Activated CD4-positive, alpha-beta T cell treated with anti-CD3 and anti-CD28 coated beads for 24 hours (primary cell): ENCODE measurements at places on chromosomes 2 and 18.

DNA sequence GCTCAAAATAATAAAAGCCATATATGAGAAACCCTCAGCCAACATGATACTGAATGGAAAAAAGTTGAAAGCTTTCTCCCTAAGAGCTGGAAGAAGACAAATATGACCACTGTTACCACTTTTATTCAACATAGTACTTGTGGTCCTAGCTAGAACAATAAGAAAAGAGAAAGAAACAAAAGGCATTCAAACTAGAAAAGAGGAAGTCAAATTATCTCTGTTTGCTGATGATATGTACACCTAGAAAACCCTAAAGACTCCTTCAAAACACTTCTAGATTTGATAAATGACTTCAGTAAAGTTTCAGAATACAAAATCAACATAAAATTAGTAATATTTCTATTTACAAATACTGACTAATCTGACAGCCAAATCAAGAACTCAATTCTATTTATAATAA lies 328.8 kb upstream of the GCFC2 start:
- no peak for DNase-seq

GRCh38 chr2:235506291-235506996 lies 12.6 kb downstream of the AGAP1 start:
- DNase-seq: no peak

- no peak for DNase-seq
Observed at GRCh38 chr18:73901566-73901965, 246.1 kb downstream of the FBXO15 start.

DNA sequence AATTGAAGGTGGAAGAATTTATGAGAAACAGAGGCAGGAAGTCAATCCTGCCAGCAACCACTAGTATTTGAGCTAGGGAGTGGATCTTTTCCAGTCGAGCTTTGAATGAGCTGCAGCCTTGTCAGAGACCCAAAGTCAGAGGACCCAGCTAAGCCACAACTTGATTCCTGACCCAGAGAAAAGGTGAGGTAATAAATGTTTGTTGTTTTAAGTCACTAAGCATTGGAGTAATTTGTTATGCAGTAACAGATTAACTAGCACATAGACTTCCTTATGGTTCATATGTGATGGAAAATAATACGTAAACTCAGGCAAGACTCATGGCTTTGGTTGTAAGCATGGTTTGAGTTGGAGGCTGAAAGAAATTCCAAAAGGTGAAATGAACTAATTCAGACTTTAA lies 21.6 kb downstream of the EFEMP1 start:
- no peak for DNase-seq

- DNase-seq: peak; percentile 55
Observed at GRCh38 chr18:76405681-76406356, 89.2 kb downstream of the ZNF516 start.

DNA sequence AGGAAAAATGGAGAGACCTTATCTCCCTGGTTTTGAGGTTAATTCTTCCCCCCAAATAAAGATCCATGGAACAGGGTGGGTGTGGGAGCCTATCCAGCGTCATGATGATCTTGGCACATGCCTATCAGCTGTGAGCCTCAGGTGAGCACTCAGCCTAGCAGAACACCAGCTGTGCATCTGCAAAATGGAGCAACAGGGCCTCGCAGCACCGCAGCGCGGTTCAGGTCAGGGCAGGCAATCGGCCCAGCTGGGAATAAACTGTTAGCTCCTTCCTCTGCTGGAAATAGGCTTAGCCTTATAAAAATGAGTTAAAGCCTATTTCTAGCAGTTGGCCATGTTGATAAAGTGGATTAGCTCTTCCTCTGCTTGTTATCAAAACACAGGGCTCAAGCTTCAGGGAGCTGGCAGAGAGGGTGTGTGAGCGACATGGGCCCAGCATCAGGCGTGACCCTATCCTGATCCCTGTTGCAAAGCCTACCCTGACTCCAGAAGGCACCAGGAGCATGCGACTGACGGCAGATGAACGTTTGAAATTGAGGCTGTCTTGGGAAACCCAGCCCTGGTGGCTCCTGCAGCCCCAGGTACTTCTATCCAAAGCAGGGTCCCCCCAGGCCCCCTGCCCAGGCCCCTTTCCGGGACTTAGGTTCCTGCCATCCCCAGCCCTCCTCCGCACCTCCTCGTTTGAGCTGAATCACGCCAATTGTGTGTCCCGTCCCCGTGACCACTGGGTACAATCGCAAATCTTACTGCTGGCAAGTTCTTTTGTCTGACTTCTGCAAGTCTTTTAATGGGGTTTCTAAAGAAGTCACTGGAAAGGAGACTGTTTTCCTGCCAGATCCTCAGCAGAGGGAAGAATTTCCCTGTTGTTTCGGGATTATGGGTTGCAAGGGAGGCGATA lies 35.4 kb downstream of the ARHGEF4 start:
- no peak for DNase-seq

DNA sequence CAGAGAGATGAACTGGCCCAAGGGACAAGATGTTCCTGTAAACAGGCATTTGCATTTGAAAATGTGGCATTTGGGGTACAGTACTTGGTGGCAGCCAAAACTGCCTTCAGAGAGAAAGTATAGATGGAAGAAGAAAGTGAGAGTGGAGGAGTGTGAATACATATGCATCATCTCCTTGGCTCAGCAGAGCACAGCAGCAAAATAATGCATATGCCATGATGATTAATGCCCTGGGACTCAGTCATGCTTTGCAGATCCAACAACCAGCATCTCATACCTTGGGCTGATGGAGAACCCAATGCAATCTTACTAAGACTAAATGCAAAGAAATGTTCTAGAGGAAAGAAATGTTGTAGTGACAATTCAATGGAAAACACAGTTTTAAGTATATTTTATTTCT lies 29.7 kb upstream of the CYTIP start:
- no peak for DNase-seq
